ENCODE measurements at places on chromosomes 6 and 20.

DNA sequence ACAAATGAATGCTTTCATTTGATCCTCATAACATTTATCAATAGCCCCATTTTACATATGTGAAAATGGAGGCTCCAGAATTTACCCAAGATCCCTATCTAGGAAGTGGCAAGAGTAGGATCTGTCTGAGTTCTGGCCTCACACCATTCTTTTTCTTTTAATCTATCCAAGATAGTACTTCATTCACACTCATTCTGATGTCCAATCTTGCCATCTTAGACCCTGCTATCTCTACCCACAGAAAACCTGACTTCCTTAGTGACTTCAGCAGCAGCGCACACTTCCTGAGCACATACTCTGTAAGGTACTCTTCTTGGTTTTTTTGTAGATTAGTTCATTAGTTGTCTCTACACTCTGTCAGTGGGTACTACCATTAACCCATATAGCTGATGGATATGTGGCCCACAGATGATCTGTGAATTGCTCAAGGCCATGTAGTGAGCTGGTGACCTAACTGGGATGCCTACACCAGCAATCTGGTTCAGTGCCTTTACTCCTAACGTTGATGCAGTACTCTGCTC, 36.3 kb downstream of the COX4I2 start:
- DNase-seq = no peak

DNA sequence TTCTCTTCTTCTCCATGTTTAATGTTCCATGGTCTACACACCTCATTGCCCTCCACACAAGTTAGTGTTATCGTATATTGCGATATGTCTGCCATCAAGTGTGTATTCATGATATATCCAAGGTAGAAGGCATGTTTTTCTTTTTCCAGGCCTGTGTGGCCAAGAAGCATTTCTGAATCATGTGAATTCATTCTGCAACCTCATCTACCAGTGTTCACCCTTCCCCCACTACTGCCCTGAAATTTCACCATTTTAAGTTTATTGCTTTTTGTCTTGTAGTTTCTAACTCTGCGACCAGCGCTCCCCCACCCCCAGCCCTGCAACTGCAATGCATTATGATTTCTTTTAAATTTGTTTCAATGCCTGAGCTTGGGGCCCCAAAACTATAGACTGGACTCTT, 618.0 kb upstream of the FLRT3 start:
- DNase-seq = no peak

DNA sequence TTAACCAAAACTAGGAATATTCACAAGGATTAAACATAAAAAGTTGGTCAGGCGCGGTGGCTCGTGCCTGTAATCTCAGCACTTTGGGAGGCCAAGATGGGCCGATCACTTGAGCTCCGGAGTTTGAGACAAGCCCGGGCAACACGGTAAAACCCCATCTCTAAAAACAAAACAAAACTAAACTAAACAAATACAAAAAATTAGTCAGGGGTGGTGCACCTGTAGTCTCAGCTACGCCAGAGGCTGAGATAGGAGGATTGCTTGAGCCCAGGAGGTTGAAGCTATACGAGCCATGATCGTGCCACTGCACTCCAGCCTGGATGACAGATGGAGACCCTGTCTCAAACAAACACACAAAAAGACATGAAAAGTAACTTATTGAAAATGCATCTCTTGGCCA, 3.2 kb downstream of the PSORS1C2 start:
- DNase-seq = no peak

DNA sequence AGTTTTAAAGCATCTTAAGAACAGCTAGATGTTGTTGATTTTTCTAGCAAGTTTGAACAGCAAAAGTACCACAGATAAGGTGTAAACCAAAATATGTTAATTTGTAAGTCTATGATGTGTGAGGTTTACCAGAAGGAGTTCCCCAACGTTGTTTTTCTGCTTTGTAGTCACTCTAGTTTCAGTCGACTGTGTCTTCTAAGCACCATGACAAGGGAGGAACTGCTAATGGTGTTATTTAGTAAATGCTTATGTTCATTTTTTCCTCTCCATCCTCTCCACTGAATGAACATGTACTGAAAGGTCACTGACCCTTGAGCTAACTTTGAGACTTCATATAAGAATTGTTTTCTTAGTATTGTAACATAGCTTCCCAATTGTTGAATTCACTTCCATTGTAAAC, 3.0 kb downstream of the ENPP3 start:
- no peak for DNase-seq

- DNase-seq = no peak
Measured at GRCh38 chr6:110544472-110544871, 68.1 kb upstream of the SLC22A16 start.

DNA sequence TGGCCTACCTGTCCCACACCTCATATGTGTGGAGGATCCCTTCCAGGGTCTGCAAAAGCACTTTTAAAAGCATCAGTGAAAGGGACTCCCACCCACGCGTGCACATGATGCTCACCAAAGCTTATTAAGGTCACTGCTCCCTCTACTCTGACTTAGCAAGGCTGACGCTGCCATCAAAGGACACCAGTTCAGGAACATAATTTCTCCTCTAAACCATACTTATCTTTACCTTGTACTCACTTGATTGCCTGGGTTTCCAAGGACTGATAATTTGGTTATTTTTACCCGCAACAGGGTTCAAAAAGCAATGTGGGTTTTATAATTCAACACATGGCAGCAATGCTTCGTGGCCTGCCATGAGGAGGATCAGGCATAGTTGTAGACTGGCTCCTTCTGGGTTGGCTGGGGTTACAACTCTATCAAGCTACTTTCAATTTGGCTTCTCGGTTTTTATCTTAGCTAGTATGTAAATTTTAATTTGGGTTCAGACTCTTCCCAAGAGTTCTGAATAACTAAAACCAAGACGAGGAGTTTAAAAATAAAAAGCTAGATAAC, 52.2 kb upstream of the EMILIN3 start:
- DNase-seq = no peak

DNA sequence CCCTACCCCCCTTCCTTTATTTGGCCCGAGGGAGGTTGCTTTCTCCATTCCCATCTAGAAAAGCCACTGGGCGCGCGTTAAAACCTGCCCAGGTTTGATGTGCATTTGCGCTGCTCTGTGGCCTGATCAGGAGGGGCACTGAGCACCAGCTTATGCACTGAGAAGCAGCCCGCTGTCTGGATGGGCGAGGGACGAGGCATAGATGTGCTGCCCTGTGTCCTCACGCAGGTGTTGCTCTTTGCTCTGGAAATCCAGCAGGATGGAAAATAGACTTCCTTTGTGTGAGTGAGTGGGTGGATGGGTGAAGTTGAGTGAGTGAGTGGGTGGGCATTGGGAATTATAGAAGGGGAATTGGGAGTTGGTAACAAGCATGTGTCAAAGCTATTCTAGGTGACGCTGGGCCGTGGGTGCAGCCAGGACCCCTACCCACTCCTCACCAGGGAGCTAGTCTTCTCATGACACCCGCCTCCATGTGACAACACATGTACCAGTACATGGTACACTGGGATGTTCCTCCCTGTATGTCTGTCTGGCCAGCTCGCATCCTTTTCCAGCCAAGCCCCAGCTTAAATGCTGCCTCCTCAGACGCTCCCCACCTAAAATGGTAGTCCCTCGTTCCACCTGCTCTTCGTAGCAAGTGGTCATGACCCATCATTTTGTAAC, 162.6 kb downstream of the DTNBP1 start:
- no peak for DNase-seq

DNA sequence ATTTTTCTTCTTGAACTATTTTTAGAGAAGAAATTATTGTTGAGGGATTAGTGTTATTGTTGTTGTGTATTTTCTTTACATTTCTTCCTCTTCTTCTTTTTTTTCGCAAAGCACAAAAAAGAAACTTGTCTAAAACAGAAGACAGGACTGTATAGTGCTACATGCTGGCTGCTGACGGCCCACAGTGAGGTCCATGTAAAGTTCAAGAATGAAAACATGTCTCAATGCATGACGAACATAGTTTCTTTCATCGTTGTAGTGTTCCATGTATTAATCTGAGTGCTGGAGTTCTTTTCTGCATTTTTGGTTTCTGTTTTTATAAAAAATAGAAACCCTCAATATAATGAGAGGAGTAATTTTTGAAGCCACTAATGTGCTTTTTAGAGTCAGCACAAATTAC, 462.9 kb upstream of the MARCKS start:
- no peak for DNase-seq

DNA sequence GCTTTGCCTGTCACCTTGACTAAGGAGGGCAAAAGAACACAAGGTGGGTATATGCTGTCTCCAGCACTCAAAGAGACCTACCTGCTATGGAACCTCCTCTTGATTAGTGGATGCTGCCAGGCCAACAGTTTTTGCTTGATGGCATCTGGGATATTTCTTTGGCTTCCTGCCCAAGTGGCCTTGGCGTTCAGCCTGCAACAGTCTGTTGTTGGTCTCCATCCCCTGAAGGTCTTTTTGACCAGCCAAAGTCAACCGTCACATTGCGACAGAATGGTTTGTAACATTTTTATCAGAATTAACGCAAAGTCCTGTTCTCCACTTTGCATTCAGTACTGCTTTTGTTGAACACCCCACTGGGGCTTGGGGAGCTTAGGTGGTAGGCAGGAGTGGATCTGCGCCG, 37.1 kb downstream of the SERPINB1 start:
- DNase-seq = no peak

DNA sequence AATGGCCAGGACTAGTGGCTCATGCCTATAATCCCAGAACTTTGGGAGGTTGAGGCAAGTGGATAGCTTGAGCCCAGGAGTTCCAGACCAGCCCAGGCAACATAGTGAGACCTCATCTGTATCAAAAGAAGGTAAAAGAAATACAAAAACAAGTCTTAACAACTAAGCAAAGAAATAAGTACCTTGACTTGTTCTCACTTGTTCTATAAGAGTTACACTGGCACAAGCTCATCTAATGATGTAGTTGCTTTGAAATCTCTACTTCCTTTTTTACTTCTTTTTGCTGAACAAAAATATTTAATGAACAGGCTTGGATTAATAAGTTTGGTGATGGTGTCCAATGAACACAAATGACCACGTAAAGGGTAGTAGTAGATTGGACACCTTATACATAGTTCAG, 72.2 kb downstream of the SGK1 start:
- DNase-seq = no peak

DNA sequence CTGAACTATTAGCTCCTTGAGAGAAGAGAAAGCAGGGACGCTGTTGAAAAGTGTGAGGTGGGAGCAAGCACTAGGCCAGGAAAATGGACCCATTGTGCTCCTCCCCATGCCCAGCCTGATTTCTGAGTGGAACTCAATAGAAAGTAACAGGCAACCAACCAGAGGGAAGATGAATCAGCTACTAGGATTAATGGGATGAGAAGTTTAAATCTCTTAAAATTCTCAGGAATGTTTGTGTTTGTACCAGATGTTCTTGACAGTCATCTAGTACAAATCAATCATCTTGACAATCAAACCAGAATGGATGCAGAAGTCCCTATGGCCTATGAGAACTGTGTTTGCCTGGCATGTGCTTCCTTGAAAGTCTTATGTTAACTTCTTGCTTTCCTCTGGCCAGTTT, 48.9 kb downstream of the HDDC2 start:
- no peak for DNase-seq

GRCh38 chr20:2023151-2023550, 29.3 kb upstream of the PDYN start:
- DNase-seq = no peak

DNA sequence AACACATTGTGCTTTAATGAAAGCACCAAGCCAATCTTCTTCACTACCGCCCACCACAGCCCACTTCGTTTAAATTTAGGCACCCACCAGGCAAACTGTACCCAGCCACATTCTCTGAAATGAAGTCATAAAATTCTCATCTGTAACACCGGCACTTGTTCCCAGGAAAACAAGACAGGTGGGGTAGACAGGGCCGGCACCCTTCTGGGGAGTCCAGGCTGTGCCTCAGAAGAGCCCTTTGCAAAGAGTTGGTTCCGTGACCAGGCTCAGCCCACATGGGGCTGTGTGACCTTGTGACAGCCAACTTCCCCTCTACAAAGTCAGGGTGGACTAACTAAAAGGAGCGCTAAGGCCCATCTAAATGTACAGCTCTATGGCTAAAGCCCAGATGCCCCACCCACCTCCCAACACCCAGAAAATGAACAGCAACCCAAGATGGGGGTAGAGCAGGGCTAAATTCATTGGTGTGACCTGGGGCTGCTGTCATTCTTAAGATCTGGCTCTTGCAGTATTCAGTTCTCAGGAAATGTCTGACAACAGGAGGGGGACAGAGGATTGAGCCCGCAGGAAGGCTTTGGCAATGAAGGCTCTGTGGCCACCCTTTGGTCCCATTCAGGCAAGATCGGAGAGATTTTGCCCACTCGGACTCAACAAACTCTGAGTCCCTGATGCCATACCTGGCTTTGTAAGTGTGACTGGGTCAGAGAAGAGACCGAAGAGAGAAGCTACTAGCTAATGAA, 56.7 kb downstream of the TRERF1 start:
- DNase-seq = no peak

DNA sequence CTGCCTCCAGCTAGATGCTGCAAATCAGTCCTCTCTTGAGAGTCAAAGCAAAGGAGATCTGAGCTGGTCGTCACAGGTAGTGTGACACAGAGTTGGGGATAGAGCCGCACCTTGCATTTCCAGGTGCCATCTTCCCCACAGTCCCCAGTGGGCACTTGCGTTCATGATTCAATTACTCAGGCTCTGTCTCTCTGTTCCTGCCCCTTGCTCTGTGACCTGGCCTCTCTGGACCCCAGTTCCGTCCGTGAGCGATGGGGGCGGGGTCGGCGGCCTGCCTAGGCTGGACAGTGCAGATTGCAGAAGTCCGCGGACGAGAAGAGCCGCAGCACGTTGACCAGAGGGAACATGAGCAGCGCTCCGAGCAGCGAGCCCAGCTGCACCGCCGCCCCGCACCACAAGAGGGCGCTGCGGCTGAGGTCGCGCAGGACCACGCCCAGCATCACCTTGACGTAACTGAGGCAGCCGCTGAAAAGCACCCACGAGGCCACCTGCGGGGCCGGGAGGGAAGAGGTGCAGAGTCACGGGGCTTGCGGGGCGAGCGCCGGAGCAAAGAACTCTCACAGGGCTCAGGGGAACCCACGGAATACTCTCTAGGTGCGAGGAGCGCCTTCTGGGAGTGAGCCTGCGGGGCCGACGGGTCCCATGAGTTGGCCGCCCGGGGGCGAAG, 7.4 kb downstream of the SLC52A3 start:
- no peak for DNase-seq

DNA sequence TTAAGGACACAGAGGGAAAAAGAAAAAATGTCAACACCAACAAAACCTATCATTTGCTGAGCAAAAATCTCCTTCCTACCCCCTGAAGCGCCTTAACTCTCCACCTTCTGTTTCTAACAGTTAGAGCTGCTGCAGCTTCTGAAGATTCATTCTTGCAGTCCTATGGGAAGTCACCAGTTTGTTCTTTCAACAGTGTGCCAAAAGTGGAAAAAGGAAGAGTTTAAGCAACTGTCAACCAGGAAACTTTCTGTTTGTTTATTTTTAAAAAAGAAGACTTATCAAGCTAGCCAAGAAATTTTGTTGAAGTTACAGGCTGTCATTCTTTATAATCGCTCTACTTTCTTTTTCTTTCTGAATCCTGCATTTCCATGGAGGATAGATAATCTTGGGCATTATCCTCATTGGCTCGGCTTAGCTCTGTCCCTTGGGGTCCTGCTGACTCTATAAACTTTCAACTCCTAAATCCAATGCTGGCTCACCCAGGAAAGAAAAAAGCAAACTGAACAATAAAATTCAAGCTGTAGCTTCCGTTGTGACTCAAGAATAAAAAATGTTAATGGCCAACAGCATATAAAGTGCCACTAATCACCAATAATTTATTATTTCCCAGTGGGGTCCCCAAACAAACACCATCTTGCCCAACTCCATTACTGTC, 172.8 kb upstream of the CITED2 start:
- no peak for DNase-seq

GRCh38 chr20:19070026-19070425, 142.4 kb upstream of the SLC24A3 start:
- DNase-seq = no peak

Measured in thoracic aorta (tissue), 2 donors.